ENCODE measurements at places on chromosomes 1 and 21. TPM values are rescaled to one million over a fixed set of nuclear protein-coding genes. Genes with fewer than 3 reads are reported as not detected.

The MRPS15 gene
- total RNA-seq: 47.7 TPM

The RGS8 gene
- not detected for total RNA-seq

The PADI2 gene
- total RNA-seq: 147 TPM

The NTMT2 gene
- total RNA-seq: not detected

The KRTAP13-4 gene
- total RNA-seq: not detected

The FBXO44 gene
- 8.2 TPM for total RNA-seq

The MPL gene
- total RNA-seq: not detected

Measured in renal cortical epithelial cell (primary cell).